ENCODE measurements at places on chromosomes 7 and 10.

GRCh38 chr10:47286116-47286505 lies 13.9 kb upstream of the GDF10 start:
- no peak for DNase-seq

GRCh38 chr7:112234147-112234546 lies 27.7 kb downstream of the ZNF277 start:
- no peak for DNase-seq

GRCh38 chr7:111756687-111757178 lies 194.4 kb upstream of the IMMP2L start:
- DNase-seq: no peak

GRCh38 chr10:50497758-50498157 lies 126.0 kb downstream of the SGMS1 start:
- no peak for DNase-seq

DNA sequence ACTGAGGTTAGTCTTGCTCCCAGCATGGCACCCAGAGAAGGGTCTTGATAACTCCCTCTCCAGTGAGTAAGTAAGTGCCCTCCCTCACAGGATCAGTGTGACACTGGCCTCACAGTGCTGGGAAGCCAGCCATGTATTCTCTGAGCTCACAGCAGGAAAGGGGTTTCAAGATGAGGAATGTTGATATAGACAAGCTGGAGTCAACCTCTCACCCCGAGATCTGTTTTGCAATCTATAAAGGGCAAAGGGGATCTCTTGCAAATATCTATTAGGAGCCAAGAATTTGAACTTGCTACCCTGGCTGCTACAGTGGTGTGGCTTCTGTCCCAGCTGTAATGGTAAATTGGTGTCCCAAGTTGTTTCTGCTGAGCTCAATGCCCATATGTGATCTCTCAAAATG lies 70.2 kb upstream of the ADAM12 start:
- DNase-seq: no peak

DNA sequence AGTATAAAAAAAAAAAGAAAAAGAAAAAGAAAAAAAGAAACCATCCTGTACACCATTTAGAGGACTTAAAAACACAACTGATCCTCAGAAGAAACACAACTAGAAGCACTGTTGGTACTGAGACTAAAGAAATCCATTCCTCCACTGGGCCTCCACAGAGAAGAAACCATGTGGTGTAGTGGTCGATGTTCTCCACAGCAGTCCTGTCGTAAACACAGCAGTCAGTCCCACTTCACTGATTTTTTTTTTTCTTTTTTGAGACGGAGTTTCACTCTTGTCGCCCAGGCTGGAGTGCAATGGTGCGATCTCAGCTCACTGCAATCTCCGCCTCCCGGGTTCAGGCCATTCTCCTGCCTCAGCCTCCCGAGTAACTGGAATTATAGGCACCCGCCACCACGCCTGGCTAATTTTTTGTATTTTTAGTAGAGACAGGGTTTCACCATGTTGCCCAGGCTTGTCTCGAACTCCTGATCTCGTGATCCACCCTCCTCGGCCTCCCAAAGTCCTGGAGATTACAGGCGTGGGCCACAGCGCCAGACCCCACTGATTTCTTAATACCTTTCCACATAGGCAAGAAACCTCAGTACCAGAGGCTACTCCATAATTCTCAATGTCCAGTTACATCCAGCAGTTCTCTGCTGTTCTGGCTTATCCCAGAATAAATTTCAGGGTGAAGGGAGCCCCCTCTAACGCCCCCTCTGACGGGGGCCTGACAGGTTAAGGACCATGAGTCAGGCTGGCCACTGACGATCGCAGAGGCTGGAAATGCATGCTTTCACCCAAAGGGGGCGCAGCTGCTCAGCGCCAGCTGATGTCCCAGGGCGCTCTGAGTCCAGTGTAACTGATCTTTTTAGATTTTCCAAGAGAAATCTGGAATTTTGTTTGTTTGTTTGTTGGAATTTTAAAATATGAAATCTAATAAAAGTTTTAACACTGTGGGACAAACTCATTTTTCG lies 24.8 kb upstream of the FFAR4 start:
- no peak for DNase-seq

DNA sequence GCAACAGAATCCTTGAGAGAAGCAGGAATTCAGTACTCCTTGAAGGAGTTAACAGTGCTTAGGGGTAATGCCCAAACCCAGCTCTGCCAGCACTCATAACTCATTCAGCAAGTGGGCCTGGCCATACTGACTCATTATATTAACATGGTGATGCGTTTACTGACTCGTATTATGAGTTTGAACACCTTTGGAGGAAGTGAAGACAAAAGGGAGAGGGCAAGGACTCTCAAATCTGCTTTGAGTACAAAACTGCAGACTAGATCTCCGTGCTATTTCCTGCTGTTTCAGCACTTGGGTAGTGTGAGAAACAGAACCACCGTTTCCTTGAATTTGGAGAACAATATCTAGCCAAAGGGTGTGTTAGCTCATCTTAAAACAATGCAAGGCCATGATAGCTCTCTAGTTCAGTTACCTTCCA lies 30.8 kb downstream of the SLC16A9 start:
- DNase-seq: no peak

DNA sequence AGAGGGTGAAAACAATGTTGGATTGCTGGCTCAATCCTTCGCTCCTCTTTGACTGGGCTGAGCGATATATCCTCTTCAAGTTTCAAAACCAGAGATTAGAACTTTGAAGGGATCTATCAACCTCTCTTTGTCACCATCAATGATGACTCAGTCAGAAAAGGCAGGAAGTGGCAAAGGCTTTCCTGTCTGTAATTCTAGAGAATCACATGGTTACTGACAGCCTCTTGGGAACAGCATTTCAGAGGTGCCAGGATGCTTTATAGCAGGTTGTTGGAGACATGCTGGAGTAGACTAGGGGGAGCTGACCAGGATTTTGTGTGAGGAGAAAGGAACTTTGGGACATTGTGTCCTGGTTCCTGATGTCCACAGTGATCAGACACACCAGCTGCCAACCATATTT lies 81.3 kb downstream of the PRKCQ start:
- DNase-seq: peak; percentile 36

- DNase-seq: peak; percentile 44
Measured at GRCh38 chr7:351256-351655, 61.3 kb downstream of the FOXL3 start.

DNA sequence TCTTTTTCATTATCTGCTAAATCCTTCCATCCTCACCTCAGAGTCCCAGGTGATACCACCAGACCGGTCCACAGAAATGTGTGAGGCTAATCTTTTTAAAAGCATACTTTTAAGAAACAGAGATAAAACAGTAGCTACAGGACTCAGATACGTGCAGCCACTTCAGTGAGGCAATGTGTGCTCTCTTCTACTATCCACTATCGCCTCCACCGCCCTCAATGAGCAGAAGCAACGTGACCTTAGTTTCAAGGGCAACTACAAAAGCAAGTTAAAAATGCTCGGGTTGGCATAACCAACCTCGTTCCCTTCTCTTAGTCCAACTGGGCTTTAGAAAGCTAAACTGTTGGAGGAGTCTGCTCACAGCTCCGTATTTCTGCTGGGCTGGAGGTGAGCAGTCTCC lies 4.2 kb downstream of the FGFR2 start:
- no peak for DNase-seq

GRCh38 chr10:24009115-24009514 lies 199.8 kb upstream of the KIAA1217 start:
- DNase-seq: no peak

- no peak for DNase-seq
Measured at GRCh38 chr10:92897916-92898315, 49.6 kb downstream of the EXOC6 start.

DNA sequence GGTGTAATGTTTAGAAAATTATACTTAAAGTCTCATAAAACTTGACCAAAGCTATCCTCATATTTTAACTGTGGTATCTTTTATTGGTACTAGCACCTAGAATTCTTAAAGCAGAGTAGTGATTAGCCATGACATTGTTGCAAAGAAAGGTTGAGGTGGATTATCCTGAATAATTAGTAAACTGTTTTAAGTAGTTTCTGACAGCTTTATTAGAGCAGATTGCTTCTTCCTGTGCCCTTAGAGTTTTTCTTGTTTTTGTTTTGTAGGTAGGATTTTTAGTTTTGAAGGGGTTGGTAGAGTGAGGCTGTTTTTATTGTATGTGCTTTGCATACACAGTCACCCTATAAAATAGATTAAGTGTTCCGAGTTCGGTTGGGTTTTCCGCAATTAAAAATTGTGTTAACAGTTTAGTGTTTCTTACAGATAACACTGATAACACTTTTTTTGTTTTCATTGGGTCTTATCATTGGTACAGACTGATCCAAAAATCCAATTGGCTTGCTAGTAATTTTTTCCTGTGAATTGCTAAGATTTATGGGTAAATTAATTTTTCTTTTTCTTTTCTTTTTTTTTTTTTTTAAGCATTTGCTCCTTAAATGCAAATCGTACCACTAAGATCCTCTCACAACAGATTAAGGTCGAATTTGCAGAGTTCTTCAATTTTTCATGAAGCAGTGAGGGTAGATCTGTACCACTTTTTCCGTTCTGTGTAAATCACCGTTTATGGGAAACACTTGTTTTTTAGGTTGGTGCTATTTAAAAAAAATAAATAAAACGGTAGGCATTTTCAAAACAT lies 2.1 kb upstream of the PBLD start:
- DNase-seq: no peak

DNA sequence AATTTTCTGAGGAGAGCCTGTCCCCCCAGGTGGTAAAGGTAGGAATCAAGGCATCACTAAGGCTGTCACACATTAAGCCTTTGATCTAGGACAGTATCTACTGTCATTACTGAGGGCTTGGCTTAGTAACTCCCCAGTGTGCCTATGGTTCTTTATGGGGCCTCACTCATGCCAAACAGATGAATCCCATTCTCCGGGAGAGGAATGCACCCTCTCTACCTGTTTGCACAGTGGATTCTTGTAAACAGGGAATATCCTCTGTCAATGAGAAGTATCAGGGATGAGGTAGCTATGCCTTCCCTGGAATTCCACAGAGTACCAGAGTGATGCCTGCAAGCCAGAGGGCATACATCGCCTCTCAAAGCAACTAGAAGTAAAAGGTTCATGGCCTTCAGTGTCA lies 3.9 kb upstream of the CPN1 start:
- DNase-seq: no peak

GRCh38 chr7:129499999-129500398 lies 2.3 kb upstream of the SMKR1 start:
- no peak for DNase-seq

DNA sequence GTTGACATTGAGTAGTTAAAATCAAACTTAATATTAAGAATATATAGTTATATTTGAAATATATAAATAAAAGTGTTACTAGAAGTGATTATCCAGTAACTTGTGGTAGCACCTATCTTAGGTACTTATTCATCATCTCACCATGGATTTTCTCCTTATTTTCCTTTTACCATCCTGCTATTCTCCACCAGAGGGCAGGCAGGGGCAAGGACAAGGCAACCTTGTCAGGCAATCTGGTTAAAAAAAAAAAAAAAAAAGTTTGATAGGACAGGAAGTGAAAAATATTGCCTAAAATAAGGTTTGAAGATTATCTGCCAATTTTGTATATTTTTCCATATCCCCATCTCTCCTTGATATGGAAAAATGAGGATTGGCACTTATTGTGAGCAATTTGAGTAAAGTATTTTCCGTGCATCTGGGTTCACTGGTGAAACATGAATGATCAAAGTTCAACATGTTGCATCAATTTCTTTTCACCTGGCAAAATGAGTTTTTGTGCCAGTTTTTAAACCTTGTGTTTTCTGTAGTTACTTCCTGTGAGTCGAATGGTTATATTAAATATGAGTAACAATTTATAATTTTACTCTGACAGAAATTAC lies 256.7 kb downstream of the AGMO start:
- no peak for DNase-seq

DNA sequence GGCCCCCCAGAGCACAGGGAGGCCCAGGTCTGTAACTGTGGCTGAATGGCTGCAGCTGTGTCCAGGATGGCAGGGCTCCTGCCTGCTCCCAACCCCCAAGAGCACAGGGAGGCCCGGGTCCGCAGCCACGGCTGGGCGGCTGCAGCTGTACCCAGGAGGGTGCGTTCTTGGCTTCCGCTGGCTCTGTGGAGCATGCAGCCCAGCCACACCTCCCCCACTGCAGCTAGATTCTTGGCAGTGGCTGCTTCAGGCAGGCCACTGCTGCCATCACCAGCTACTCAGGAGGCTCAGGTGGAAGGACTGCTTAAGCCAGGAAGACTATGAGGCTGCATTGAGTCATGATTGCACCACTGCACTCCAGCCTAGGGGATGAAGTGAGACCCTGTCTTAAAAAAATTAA lies 27.9 kb downstream of the C7orf25 start:
- no peak for DNase-seq

GRCh38 chr7:129332254-129333035 lies 101.8 kb upstream of the STRIP2 start:
- DNase-seq: no peak

- no peak for DNase-seq
Measured at GRCh38 chr10:122675278-122675677, 24.4 kb downstream of the C10orf120 start.

GRCh38 chr7:102914585-102914984 lies 1.8 kb downstream of the LRRC17 start:
- DNase-seq: no peak

- no peak for DNase-seq
Measured at GRCh38 chr10:44971434-44971833, 7.2 kb downstream of the DEPP1 start.

DNA sequence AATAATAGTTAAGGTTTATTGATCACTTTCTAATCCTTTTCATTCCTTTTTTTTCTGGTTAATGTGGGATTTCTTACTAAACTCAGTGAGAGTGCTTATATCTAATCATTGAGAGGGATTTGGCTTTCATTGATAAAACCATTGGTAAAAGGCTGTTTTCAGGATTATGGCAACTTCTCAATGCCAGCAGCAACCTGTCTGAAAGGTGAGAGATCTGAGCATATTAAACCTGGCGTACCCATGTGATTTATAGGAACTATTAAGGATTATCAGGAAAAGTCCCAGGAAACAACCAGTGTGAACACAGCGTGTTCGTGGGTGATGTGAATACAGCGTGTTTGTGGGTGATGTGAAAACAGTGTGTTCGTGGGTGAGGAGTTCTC lies 65.9 kb downstream of the PDIA4 start:
- DNase-seq: no peak

- no peak for DNase-seq
Measured at GRCh38 chr7:51901489-51901840, 584.9 kb upstream of the COBL start.

DNA sequence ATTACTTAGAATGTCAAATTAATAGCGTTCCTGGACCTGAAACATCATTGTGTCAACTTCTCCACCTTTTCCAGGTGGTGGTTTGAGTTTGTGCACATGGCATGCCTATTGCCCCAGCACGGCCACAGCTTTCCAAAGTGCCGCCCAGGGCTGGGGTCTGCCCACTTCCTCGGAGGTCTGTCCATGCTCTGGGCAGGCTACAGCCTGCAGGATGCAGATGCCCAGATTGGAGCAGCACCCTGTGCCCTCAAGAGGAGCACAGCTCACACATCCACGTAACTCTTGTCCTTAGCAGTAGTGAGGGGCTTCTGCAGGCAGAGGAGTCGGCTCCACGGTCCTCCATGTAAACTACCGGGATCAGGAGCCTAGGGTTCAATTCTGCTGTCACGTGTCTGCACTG lies 238.6 kb downstream of the EBF3 start:
- DNase-seq: no peak

All from stimulated activated CD8-positive, alpha-beta memory T cell treated with anti-CD3 and anti-CD28 coated beads, Interleukin-12 subunit alpha, Interleukin-12 subunit beta, amount 100 ng/mL, for 1 hour (primary cell).